ENCODE measurements at places on chromosomes 7 and 10.

DNA sequence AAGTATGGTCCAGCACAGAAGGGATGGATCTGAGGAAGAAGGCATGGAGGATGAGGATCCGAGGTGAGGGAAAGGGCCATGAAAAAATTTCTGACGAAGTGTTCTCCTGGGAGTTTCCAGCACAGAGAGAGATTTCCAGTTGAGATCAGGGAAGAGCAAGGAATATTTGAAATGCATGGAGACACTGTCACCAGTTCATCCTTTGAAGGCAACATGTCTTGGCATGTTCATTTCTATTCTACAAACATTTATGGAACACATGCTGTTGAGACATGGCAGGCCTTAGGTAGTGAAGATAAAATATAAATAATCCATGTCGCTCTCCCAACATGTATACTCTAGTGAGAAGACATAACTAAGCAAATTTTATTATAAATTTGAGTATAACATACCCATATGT lies 234.0 kb upstream of the TCF7L2 start:
- no peak for DNase-seq

DNA sequence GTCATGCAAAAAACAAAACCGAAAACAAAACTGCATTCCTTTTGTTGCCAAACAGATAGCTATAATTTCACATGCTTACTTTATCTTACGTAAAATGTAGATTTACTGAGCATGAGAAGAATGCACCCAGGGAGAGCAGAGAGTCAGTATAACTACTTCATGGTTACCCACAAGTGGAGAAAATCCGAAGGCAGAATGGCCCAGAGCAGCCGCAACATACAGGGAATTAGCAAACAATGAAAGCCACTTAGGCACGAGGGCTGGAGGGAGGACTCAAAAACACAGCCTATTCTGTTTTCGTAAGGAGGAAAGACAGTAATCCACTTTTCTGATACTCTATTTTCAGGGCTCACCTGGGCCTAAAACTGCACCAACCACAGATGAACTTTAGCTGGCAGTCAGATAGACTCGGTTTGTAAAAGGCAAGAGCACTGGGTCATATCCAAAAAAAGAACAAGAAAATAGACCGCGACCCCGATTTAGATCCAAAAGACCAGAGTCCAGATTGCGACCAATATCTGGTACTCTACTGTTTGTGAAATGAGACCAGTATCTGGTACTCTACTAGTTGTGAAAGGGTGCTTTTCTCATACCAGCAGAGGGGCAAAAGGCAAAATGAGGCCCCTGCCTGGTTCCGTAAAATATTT lies 1.3 kb downstream of the ITPRIP start:
- DNase-seq = peak; percentile 4

- no peak for DNase-seq
Observed at GRCh38 chr7:70389531-70390151, 742.3 kb upstream of the GALNT17 start.

GRCh38 chr7:86776136-86776535 lies 132.4 kb downstream of the GRM3 start:
- DNase-seq = no peak

GRCh38 chr10:70564901-70565351 lies 37.6 kb downstream of the PRF1 start:
- no peak for DNase-seq

- DNase-seq = no peak
Observed at GRCh38 chr7:118945911-118946682, 721.6 kb downstream of the ANKRD7 start.

GRCh38 chr10:26157734-26158133 lies 58.8 kb upstream of the GAD2 start:
- no peak for DNase-seq

GRCh38 chr7:140857048-140857447 lies 67.7 kb downstream of the BRAF start:
- no peak for DNase-seq

DNA sequence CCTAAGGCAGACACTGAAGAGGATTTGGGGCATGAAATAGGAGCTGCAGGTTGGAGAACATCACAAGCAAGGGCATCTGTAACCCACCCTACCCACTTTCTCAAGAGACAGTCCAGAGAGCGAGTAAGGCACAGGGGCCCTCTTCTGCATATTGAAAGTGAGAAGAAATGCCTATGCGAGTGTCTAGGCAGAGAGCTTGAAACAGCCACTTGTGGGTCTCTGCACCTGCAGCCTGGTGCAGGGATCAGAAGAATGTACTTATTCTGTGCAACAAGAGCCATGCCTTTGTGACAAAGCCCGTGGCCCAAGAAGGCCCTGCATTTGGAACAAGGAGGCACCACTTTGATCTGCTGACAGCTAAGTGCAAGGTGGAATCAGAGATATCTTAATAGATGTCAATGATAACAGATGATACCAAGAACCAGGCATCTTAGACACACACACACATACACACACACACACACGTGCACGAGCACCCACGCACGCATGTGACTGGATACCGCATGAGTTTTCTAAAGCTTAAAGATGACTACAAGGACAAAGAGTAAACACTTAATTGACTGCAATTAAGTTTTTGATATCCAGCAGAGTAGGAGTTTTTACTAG lies 89.3 kb downstream of the NPSR1 start:
- DNase-seq = no peak

DNA sequence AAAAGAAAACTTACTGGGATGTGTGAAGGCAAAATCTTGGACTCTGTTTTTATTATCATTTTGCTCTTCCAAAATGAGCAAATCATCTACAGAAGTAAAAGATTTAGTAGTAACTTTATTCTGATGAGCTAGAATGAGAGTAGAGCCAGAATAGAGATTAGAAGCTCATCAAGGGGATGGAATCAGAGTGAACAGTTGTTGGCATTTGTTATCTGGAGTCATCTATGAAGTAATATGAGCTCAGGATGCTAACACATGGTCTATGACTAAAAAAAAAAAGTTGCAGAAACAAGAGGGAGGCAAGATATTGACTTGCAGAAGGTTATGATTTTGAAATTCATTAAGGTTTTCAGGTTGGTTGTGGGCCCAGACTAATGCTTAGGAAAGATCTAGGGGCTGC lies 409.1 kb upstream of the ETV1 start:
- no peak for DNase-seq

- no peak for DNase-seq
Observed at GRCh38 chr7:135843214-135843613, 94.6 kb upstream of the FAM180A start.

- no peak for DNase-seq
Observed at GRCh38 chr10:68516766-68517165, 10.6 kb downstream of the SLC25A16 start.

DNA sequence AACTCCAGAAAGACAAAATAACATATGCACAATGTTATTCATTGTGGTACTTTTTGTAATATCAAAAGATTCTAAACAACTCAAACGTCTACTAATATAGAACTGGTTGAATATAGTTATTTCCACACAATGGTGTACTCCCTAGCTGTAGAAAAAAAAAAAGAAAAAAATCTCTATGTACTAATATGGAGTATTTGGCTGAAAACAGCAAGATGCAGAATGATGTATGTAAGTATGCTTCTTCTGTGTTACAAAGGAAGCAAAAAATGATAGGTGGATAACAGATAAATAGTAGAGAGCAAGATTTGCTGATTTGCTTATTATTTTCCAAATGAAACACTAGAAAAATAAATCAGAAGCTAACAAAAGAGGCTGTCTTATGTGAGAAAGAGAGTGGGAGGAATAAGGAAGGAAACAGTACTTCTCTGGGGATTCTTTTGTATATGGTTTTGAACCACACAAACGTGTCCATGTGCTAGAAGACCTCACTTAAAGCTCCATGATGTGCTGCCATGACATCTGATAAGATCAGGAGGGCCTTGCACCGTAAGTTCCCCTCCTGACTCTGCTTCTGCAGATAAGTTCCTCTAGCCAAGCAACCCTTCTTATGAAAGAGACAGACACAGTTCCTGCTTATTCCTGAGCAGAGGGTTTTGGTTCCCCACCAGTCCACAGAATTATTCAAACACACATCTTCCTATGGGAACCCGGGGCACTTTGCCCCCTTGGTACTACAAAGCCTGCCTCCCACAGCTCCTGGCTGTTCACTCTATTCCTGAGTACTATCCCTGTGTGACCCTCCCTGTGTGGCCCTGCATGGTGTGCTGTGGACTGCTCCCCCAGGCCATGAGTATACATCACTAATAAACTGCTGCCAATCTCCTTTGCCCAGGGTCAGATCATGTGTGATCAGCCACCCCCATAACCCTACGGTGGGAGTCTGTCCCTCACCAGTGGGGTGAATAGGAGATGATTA lies 159.1 kb downstream of the CCDC71L start:
- DNase-seq = no peak

- no peak for DNase-seq
Observed at GRCh38 chr7:31493714-31494181, 20.1 kb upstream of the ITPRID1 start.

- no peak for DNase-seq
Observed at GRCh38 chr7:50627824-50628361, 62.7 kb upstream of the DDC start.

GRCh38 chr7:101933688-101934121 lies 116.3 kb downstream of the CUX1 start:
- no peak for DNase-seq

DNA sequence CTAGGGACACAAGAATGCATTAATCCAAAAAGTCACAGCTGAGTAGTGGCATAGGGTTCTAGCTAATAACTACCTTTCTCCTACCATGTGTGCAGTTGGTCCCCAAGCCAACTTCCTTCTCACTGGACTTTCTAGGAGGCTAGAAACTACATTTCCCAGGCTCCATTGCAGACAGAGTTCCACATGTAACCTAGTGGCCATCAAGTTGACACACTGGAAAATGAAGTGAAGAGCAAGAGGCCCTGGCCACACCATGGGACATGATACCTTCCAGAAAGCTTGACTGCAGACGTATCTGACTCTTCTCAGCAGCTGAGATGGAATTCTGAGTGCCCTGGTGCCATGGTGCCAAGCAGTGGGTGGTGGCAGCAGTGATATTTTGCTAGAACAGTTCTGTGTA lies 49.8 kb upstream of the TMEM273 start:
- no peak for DNase-seq

DNA sequence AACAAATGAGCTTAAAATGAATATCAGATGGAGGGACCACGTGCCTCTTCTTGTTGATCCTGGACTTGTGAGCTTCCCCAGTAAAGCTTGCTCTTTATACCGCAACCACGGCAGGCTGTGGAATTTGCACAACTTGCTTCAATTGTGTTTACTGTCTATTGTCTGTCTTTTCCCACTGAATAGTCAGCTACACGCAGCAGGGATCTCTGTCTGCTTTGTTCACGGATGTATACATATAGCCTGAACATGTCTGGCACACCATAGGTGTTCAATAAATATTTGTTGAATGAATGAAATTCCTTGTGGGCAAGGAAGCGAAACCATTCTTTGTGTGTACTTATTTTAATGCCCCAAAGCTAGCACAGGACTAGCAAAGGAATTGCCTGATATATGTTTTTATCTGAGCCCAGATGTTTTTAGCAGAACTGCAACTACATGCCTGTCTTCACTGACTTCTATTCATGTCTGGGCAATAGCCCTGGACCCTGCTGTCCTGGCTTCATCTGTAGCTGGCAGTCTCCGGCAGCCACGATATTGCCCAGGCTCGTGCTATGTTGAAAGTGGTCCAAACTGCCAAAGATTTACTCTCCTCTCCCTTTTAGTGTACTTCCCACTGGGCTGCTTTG lies 29.9 kb upstream of the IFRD1 start:
- no peak for DNase-seq

DNA sequence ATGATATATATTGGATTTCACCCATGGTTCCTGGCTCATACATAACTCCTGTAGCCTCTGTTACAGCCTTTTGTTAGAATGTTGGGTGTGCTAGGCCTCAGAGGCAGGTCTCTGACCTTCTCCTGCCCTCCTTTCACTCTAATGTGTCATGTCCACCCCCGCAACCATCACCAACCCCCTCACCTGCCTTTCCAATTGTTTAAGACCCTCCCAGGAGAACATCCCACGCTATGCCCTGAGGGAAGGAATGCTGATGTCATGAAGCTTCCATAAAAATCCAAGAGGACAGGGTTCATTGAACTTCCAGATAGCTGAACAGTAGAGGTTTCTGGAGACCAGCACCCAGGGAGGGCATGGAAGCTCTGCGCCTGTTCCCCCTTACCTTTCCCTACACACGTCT lies 30.8 kb upstream of the C10orf67 start:
- no peak for DNase-seq

- peak; percentile 77 for DNase-seq
Observed at GRCh38 chr7:150451097-150451793, 815 bp downstream of the GIMAP8 start.

DNA sequence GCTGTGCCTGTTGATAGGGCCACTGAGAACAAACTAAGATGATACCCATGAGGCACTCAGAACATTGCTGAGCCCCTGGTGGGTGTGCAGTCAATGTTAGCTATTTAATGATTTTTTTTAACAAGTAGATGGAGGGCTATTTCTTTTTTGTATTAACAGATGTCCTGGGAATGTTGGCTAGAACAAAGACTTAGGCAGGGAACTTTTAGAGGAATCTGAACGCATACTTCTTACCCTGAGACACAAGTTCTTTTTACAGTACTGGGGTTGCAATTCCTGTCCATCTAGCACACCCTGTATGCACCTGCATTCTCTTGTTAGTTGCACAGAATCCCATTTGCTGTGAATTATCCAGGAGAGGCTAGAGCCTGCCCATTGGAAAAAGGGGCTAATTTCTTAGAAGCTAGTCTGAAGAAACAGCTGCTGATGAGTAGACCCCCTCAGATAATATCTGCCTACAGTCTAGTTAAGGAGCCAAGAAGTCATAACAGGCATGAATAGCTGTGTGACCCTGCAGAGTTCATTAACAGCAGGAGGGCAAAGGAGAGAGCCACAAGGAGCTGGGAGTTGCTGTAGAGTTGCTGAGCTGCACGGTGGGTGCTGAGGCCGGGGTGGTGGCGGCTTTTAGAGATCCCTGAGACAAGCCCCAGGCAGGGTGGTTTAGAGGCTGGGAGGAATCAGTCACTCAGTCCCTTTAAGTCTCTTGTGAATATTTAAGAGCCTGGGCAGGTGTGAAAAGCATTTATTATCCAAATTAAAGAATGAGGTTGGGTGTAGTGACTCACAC lies 103.7 kb upstream of the FZD8 start:
- no peak for DNase-seq

- DNase-seq = no peak
Observed at GRCh38 chr10:17871036-17871435, 61.9 kb downstream of the MRC1 start.

- DNase-seq = no peak
Observed at GRCh38 chr10:11290156-11290890, 272.7 kb downstream of the CELF2 start.

- DNase-seq = no peak
Observed at GRCh38 chr10:63105225-63106110, 27.7 kb upstream of the NRBF2 start.

GRCh38 chr7:53311205-53311604 lies 275.8 kb downstream of the POM121L12 start:
- DNase-seq = no peak

GRCh38 chr10:113337142-113337541 lies 215.7 kb upstream of the HABP2 start:
- DNase-seq = no peak

DNA sequence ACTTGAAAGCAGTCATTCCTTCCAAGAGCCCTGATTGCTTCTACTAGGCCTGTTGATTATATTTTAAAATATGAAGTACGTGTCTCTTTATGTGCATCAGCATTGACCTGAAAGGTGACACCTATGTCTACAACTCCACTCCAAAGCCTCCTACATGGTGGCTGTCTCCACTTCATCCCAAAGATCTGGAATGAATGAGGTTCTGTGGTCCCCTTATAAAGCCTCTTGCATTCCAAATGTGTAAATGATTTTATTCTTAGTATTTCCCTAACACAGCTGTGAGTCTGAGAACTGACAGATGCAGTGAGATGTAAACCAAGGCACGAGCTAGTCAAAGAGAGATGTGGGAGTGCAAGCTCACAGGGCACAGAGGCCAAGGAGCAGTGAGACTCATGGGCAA lies 176.0 kb upstream of the SVIL start:
- DNase-seq = no peak
